ENCODE measurements at places on chromosomes 6 and 20.
A peak's percentile ranks its signal among the peaks of the same experiment; 100 is the strongest.

DNA sequence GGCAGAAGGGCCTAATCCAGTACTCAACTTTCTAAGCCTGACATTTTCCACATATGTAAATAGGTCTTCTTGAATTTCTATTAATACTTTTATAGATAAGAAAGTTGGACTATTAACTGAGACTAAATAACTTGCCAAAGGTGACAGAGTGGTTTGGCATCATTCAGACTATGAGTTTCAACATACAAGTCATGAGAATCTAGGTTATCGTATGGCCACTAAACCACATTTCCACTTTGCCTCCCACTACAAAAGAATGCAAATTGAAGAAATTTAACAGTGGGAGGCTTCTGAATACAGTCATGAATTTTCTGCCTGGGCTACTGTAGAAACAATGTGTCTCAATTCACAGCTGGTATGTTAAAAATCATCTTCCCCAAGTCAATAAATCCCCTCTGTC, 531.0 kb upstream of the AGPAT4 start:
- DNase-seq = no peak

GRCh38 chr6:107101686-107102413, 13.5 kb downstream of the BEND3 start:
- DNase-seq = no peak

DNA sequence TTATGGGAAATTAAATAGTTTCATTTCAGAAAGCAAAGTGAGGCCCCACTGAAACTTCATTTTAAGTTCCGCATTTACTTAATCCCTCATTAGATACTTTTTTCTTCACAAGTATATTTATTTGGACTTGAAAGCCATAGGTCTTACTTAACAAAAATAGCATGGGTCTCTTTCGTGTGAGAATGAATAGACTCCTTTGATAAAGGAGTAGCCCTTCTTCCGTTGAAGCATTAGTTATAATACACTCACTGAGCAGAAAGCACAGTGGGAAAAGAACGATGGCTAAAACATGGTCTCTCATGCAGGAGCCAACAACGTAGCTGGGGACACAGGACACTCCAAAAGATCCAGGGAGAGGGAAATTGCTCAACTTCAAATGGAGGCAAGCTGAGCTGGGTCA, 130.4 kb downstream of the SLC23A2 start:
- DNase-seq = no peak

DNA sequence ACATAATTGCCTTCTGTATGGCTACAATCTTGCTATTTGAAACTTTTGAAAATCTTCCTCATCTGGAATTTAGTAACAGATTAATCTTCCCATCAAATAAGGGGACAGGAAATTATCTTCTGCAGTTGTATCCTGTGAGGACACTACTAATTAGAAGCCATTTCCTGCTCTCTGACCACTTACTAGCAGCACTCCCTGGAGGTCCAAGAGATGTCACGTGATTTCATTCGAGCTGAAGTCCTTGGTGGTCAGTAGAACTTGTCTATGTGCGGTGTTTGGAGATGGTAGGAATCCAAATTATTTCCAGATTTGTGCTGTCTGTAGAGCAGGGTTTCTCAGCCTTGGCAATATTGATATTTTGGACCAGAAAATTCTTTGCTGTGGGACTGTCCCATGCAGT, 202.5 kb downstream of the TFAP2B start:
- DNase-seq = peak; percentile 56

DNA sequence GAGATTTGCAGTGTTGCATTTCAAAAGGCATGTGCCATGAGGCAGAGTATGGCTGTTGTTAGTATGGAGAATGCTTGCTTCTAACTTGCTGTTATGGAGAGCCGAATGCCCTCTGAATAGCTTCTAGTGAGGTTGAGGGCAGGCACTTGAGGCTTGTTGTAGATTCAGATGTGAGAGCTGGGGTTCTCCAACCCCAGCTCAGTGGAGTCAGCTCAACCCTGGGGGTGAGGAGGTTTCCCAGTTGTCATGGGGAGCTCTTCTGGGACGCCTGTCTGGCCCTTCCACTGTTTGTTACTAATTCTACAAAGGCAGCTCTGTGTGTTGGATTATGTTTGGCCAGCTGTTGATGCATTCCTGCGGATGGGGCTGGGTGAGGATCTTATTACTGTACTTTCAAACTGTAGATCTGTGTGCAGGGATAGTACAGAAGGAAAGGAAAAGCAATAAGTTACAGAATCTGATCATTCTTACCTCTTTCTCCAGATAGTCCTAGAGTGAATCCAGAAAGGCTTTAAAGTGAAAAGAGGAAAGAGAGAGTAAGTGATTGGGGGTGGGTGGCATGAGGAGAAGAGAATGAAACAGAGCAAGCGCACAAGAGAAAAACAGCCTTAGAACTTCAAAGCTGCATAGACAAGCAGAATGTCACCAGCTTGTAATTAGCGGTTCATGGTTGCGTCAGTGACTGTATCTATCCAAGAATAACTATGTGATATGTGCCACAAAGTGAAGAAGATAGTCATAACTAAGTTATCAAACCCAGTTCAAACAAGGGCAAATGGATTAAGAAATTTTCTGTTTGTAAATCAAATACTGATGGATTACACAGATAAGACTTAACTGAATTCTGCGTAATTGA, 148.7 kb downstream of the PRL start:
- peak; percentile 75 for DNase-seq

DNA sequence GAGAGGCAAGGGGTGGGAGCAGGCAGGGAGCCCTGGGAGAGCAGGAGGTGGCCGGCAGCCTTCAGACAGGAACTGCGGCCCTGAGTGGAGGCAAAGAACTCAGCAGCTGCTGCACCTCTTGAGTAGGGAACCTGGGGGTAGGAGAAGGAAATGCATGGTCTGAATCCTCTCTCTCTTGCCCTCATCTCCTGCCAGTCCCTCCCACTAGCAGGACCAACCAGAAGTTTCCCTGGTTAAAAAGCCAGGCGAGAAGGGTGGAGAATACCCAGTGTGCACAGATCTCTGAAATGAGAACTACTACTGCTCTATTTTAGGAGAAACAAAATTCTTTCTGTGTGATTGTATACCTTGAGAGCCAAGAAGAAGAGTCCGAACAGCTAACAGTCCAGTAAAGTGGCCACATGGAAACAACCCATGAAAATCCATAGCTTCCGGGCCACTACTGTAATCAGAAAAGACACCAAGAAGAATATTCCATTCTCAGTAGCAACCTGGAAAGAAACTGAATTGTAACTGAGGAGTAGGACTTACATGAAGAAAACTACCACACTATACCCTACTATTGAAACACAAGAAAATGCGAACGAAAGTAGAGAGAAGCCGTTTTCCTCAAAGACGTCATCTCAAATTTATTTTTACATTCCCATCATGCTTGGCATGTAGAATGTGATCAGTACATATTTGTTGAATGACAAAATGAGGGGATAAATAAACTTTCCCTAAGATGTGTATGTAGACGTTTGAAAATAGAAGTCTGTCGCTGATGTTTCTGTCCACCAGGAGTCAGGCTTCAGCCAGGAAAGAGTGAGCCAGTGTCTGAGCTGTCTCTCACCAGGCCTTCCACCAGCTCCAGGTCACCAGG, 25.6 kb downstream of the WRNIP1 start:
- peak; percentile 91 for DNase-seq

DNA sequence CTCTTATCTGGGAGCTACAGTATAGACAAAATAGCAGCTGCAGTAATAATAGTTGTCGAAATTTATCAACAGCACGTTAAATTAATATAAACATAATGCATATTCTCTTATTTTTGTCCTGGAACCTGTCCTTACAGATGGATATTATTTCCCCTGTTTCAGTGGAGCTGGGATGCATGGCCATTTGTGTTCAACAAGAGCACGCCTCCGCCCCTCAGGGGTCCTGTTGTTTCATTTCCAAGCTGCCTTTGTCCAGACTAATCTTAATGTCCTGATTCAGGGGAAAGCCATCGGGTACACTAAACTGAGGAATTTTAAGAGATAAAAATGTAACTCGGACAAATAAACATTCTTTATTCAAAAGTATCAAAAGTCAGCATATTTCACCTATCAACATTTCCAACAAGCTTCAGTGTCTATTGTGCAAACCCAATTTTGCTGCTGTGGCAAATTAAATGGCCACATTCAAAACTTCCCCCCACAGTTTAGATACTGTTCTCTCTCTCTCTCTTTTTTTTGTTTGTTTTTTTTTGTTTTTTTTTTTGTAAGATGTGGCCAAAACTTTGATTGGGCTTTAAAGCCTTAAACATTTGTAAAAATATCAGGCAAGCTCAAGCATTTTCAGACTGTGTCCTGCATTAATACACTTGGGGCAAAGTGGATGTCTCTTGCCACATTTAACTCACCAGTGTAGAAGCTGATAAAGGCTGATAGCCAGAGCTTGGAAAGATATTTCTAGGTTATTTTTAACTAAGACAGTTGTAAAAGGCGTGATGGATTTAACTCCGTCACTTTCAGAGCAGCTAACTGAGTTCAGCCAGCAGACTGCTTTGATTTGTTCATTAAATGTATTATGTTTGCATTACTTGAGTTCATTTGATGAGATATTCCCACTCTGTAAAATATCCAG, 112.5 kb upstream of the QKI start:
- no peak for DNase-seq

- no peak for DNase-seq
Observed at GRCh38 chr6:158044525-158044888, 62.8 kb downstream of the SYNJ2 start.

GRCh38 chr6:114058435-114058834, 87.5 kb upstream of the HDAC2 start:
- no peak for DNase-seq

- DNase-seq = peak; percentile 84
Observed at GRCh38 chr20:10565191-10565921, 108.4 kb downstream of the JAG1 start.

GRCh38 chr20:63363013-63363957, 2.1 kb upstream of the CHRNA4 start:
- DNase-seq = no peak

DNA sequence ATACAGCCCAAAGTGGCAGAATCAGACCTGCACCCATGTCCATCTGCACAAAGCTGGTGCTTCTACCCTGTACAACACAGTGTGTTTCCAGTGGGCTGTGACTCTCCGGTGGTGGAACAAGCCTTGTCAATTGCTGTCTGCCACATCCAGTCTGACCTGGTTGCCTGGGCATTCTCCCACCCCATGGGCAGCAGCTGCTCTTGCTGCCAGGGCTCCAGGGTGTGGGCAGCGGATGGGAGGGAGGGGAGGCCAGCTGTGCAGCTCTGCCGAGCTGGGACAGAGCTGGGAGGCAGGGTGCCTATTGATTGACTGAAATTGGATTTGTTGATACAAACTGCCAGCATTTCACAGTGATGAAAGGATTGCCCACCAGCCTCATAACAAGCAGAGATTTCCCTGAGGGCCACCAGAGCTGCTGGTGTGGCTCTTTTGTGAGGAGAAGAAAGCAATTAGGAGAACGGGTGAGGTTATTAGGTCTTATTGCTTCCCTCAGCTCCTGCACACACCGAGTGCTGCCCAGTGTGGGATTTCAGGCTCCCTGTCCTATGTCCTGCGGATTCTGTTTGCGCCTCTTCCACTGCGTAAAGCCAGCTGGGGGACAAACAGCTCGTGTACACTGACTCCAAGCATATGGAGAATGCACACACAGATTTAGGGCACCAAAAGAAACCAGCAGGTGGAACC, 150.8 kb downstream of the NRN1 start:
- no peak for DNase-seq

DNA sequence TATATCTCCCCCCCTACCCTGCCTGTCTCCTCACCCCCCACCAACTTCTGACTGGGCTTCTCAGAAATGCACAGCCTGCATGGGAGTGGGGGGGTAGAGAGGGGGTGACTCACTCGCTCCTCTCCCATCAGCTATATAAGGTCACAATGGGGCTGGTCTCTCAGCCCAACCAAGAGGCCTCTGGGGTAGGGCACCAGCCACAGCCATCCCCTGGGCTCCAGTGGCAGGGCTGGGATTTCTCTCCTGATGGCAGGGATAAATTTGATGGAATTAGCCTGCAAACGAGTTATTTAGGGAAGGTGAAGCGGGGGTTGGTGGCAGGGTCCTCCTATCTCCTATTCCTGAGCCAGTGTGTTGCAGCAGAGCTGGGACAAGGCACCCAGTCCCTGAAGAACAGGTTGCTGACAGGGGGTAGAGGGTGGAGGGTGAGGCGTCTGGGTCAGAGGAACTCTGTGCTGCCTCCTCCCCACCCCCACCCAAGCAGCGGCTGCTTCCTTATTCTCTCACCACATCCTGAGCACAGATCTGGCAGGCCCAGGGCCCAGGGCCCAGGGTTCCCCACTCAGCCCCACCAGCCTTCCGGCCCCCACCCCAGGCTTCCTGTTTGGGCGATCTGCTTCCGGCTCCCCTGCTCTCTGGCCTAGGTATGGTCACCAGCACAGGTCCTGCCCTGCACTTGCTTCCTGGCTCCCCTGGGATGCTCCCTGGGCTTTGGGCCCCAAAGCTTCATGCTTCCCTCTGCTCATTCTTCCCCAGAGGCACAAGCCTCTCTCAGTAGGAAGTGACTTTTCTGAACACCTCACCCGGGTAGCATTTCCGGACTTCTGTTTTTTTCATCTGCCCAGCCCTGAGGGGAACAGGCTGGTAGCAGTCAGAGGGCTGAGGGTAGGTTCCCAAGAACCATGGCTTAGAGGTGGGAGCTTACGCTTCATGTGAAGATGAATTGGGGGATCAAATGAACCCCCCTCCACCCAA, 4.0 kb downstream of the PPP1R18 start:
- peak; percentile 87 for DNase-seq

GRCh38 chr6:53643481-53643965, 22.0 kb downstream of the KLHL31 start:
- DNase-seq = no peak

- peak; percentile 92 for DNase-seq
Observed at GRCh38 chr6:139369568-139370282, 4.7 kb downstream of the CITED2 start.

DNA sequence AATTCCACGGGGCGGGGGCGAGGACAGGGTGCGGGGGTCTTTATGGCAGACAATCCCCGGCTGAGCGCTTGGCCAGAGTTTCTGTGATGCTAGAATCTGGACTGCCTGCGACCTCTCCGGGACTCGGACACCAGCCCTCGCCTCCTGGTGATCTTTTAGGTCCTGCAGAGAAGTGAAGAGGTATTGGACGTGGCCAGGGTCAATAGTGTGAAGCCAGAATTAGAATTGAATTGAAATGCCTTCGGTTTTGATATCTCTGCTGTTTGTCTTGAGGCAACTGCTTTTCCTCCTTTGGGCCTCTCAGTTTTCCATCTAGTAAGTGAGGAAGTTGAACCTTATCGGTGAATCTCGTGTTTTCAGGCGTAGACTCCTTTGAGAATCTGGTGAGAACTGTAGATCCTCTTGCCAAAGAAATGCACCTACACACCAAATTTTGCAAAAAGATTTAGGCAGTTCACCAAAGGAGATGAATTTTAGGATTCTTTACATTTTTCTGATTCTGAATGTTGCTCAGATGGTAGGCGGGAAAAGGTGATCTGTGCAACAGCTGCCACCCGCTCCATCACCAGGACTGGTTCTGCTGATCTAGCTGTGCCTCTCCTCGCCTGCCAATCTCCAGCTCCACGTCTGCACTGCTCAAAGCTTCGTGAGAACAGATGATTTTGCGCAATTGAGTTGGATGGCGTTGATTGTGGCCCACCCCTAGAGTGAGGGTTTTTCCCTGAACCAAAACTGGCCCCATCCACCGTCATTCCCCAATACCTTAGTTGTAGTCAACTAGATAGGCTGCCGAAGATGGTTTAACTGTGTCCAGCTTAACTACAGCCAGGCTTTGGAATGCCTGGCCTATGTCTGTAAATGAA, 837 bp upstream of the OSER1 start:
- DNase-seq = peak; percentile 74

- peak; percentile 55 for DNase-seq
Observed at GRCh38 chr6:7939864-7940228, 29.3 kb upstream of the TXNDC5 start.
